Activated CD8-positive, alpha-beta T cell treated with anti-CD3 and anti-CD28 coated beads for 36 hours (primary cell): ENCODE measurements at places on chromosomes 2 and 18. TPM values are rescaled to one million over a fixed set of nuclear protein-coding genes. Genes with fewer than 3 reads are reported as not detected.

- peaks cover 11% of the 10 kb centered on the region for H3K27me3 ChIP-seq
- peak; percentile 11 for DNase-seq
- H3K4me1 ChIP-seq: no peaks in the 10 kb centered on the region
- no peaks in the 10 kb centered on the region for H3K36me3 ChIP-seq
- H3K4me3 ChIP-seq: no peak overlapping the region
Measured at GRCh38 chr2:23330214-23330613, 54.8 kb upstream of the KLHL29 start.

DNA sequence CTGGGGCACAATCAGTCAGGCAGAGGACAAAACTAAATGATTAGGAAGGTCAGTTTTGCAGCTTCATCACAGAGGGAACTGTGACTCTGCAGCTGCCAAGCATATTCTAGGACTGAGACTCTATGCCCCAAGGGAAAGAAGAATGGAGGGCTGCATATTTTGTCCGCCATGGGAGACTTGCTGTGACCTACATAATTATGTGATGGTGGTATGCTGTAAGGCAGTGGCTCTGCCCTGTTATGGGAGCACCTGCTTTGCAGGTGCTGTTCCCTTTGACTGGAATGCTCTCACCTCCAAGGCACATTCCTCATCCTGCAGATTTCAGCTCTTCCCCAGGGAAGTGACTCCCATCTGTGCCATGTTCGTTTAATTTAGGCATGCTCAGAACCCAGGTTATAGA is 261.9 kb upstream of the EPHA4 start:
- DNase-seq: no peak
- H3K4me3 ChIP-seq: no peak overlapping the region
- H3K27me3 ChIP-seq: no peaks in the 10 kb centered on the region
- no peaks in the 10 kb centered on the region for H3K4me1 ChIP-seq
- no peaks in the 10 kb centered on the region for H3K36me3 ChIP-seq

DNA sequence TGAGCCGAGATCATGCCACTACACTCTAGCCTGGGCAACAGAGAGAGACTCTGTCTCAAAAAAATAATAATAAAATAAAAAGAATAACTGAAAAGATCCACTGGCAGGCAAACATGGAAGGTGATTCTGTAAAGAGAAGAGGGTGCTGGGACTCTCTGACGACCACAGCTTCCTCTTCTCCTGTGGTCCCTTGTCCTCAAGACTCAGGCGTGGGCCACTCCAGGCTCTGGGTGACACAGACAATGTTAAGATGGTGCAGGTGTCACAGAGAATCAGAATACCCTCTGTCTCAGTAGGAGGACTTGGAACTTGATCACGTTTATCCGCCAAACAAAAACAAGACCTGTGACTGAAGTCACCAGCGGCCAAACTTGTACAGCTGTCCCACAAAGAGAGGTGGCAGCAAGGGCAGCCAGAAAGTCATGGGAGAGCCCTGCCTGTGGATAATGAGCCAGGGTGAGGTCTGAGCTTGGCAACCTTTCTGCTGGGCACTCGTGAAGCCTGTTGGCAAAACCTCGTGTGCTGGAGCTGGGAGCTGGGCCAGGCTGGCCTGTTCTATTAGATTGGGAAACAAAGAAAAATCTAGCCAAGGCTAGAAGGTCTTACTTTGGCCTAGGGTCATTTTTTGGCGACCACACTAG is 76.4 kb upstream of the ITGA6 start:
- H3K27ac ChIP-seq: no peak overlapping the region
- no peak overlapping the region for H3K4me3 ChIP-seq
- H3K27me3 ChIP-seq: no peaks in the 10 kb centered on the region
- no peaks in the 10 kb centered on the region for H3K4me1 ChIP-seq

- H3K4me1 ChIP-seq: no peaks in the 10 kb centered on the region
- no peaks in the 10 kb centered on the region for H3K27me3 ChIP-seq
- no peak overlapping the region for H3K4me3 ChIP-seq
Measured at GRCh38 chr2:50614056-50614455, 417.9 kb downstream of the NRXN1 start.

DNA sequence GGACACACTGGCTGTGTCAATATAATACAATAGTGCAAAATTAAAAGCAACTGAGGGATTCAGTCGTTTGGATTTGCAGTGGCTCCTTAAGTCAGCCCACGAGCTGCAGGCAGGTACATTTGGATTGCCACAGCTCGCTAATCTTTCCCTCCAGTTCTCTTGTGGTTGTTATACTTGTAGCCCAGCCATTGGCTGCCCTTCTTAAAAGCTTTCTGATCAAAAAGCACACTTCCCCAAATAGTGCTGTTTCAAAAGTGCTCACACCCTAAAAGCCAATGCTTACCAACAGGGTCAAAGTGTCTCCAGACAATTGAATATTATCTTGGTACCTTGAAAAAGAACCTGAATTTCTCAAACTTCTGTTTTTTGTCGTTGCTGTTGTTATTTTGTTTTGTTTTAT is 404.7 kb upstream of the FAM98A start:
- H3K27me3 ChIP-seq: no peaks in the 10 kb centered on the region
- H3K4me1 ChIP-seq: no peaks in the 10 kb centered on the region
- H3K27ac ChIP-seq: no peak overlapping the region
- H3K4me3 ChIP-seq: no peak overlapping the region

NBEAL1 gene
- 11.8 TPM for total RNA-seq

WDR7 gene
- 19.0 TPM for total RNA-seq
